ENCODE measurements at places on chromosomes 16 and 17. TPM values are rescaled to one million over a fixed set of nuclear protein-coding genes. Genes with fewer than 3 reads are reported as not detected.

CACNG4 gene
- polyA plus RNA-seq = 0.51 TPM

PDILT gene
- not detected for polyA plus RNA-seq

ZNRF1 gene
- polyA plus RNA-seq = 10.1 TPM

IFI35 gene
- 62.4 TPM for polyA plus RNA-seq

JPH3 gene
- 0.22 TPM for polyA plus RNA-seq

Measured in small intestine (tissue), 16 donors.